Tongue (tissue), 3 donors: ENCODE measurements at places on chromosomes 3 and 15. TPM values are rescaled to one million over a fixed set of nuclear protein-coding genes. Genes with fewer than 3 reads are reported as not detected.
A peak's percentile ranks its signal among the peaks of the same experiment; 100 is the strongest.

GRCh38 chr15:22831473-22831872 lies 7.0 kb upstream of the NIPA2 start:
- no peak for DNase-seq

GRCh38 chr3:124513610-124513997 lies 216.6 kb upstream of the UMPS start:
- no peak for DNase-seq

GRCh38 chr15:54841701-54842305 lies 354.9 kb downstream of the RSL24D1 start:
- DNase-seq: no peak

GRCh38 chr3:113769551-113769950 lies 22.7 kb downstream of the ATP6V1A start:
- DNase-seq: no peak

DNA sequence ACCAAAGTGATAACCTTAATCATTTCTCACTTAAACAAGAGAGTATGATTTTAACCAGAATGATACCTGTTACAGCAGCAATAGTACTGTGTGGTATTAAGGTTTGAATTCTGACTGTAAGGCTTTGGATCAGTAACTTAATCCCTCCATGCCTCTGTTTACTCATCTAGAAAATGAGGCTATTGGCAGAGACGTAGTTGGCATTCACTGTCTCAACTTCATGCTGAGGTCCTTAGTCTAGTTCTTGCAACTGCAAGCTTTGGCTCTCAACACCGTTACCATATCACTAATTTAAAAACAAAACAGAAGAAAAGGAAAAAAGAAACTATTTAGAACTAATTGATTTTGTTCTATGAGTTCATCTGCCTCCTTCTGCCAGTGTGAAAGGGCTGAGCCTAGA lies 875.4 kb downstream of the MCTP2 start:
- DNase-seq: no peak

GRCh38 chr3:155908086-155908485 lies 37.6 kb downstream of the GMPS start:
- DNase-seq: no peak

GRCh38 chr3:177589041-177589650 lies 391.9 kb upstream of the TBL1XR1 start:
- DNase-seq: no peak

DNA sequence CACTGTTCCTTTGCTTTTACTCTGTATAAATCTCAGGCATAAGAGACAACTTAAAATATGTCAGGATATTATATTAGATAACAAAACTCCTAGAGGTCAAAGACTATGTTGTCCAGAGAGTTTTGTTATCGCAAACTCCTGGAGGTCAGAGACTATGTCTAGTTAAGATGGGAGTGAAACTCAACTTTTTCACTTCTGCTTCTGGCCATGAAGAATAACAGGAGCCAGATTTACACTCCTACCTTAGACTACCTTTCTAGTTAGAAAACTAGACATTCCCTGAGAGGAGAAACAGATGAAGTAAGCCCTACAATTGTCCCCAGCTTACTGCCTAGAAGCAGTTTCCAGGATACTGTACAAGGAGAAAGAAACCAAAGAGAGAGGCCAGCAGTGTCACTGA lies 255.4 kb upstream of the UBE2E1 start:
- no peak for DNase-seq

- DNase-seq: no peak
These were observed 743 bp upstream of the DAZL start for GRCh38 chr3:16605966-16606365.

DNA sequence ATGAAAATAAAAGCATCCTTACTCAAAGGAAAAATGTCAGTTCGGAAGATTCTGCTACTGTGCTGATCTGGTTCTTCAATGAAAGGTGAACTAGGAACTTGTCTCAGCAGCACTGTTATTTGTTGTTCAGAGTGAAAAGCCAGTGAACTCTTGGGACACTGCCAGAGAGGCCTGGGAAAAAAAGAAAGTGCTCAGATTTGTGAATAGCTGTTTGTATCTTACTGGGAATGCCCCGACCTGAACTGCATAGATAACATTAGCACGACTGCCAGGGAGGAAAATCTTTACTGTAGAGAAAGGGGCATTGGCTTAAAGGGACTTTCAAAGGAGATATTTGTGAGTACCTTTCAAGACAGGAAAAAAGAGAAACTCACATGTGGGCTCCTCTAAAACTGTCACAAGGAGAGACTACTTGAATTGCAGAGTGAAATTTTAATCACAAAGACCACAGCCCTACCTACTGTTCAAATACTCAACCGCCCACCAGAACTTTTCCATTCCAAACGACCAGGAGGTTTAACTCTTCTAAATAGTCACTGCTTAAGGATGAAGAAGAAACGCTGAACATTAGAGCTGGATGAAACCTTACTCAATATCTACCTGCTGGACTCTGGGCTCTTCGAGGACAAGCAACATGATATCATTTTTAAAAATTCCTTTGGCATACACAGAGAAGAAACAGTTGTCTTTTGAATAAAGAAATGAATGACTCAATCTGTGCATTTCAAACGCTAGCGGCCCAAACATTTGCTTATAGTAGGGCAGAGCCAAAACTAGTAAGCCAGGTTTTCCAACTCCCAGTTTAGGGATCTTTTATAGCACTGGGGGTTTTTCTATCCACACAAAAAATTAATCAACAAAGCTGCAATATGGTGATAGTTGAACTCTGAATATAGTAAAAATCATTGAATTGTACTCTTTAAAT lies 13.4 kb downstream of the TAMM41 start:
- DNase-seq: peak; percentile 16

- no peak for DNase-seq
These were observed 537.7 kb upstream of the ZNF385D start for GRCh38 chr3:22288756-22289155.

- DNase-seq: no peak
These were observed 9.3 kb upstream of the FBLN2 start for GRCh38 chr3:13539671-13540070.

DNA sequence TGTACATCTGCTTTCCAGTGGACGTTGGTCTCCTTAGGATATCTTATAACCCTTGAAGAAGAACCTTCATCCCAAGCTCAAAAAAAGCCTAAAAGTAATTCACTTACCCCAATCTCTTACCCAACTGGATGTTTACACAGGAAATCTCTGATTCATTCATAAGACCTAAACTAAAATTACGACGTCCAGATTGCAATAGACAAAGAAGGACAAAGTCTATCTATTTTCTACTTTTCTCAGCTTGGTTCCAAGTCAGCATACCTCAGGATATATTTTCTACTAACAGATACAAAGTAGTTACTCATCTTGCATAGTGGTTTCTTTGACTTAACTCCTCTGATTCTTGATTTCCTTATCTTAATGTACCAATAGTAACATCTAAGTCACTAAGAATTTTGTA lies 669.9 kb downstream of the OTOL1 start:
- DNase-seq: no peak

DNA sequence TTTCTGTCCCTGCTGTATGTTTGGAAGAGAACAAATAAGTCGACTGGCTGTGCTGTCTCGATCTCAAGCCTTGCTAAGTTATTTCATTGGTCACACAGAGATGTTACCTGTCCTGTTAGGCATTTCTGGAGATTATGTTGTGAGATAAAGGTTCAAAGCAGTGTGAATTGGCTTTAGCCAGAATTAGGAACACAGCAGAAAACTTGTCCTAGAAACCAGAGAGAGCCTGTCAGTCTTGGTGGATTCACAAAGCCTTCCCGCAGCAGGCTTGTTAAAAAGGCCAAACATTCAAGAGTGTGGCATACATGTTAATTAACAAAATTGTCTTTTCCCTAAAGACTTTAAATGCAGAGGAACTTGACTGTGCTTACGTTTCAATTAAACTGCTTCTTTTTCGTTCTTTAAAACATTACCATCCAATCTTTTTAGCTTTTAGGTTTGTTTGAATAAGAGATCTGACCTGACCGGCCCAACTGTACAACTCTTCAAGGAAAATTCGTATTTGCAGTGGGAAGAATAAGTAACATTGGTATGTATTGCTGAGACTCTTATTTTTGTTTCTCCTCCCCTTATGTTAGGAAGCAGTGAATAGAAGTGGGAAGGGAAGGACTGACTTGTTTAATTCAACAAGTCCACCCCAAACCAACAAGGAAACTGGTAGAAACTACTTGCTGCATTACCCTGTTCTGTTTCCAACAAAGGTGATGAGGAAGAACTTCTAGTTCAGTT lies 25.2 kb downstream of the ABHD2 start:
- no peak for DNase-seq

GRCh38 chr15:41605566-41605965 lies 46.6 kb downstream of the TYRO3 start:
- DNase-seq: no peak

DNA sequence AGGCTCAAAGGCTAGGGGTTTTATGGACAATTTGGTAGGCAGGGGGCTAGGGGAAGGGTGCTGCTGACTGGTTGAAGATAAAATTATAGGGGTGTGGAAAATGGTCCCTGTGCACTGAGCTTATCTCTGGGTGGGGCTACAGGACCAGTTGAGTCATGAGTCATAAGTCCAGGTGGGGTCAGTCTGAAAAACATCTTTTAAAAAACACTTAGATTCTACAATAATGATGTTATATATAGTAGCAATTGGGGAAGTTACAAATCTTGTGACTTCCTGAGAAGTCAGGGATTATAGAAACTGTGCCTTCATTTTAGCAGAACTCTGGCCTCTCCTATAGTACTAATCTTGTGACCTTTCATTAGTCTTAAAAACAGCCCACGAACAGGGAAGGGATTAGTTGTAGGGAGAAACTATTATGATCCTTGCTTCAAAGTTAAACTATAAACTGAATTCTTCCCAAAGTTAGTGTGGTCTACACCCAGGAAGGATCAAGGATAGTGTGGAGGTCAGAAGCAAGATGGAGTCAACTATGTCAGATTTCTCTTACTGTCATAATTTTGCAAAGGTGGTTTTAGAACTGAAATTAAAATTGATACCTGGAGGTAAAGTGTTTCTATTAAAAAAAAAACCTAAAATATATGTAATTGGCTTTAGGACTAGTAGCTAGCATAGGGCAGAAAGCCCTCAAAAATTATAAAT lies 130.1 kb downstream of the P2RY1 start:
- DNase-seq: no peak

DNA sequence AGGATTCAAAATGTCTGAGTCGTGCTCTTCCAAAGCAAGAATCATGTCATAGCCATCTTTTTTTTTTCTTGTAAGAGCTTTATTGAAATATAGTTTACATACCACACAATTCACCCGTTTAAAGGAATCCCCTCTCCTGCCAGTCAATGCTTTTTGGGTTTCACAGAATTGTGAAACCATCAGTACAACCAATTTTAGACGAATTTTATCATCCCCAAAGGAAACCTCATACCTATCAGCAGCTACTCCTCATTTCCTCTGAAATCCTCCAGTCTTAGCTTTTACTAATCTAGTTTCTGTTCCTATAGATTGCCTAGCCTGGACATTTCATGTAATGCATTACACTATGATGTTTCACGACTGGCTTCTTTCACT lies 39.6 kb downstream of the ADIPOQ start:
- DNase-seq: no peak

GRCh38 chr15:29093696-29094343 lies 175.8 kb downstream of the NSMCE3 start:
- no peak for DNase-seq

DNA sequence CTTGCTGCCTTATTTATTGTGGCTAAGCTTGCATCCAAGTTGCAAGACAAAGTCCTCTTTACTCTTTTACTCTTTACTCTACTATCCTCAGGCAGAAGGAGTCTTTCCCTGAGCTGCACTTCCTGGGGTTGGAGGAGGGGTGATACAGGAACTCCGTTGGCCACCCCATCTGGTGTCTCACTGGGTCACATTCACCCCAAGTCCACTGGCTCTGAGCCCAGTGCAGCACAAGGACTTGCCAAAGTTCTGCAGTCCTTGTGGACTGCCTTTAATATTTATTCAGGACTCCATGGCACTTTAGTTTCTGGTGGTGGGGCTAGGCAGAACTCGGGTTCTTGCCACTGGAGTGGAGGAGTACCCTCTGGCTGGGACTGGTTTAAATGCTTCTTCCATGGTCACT lies 165.4 kb upstream of the KCNH8 start:
- no peak for DNase-seq

- DNase-seq: no peak
These were observed 2.8 kb upstream of the THSD4 start for GRCh38 chr15:71112429-71112828.

DNA sequence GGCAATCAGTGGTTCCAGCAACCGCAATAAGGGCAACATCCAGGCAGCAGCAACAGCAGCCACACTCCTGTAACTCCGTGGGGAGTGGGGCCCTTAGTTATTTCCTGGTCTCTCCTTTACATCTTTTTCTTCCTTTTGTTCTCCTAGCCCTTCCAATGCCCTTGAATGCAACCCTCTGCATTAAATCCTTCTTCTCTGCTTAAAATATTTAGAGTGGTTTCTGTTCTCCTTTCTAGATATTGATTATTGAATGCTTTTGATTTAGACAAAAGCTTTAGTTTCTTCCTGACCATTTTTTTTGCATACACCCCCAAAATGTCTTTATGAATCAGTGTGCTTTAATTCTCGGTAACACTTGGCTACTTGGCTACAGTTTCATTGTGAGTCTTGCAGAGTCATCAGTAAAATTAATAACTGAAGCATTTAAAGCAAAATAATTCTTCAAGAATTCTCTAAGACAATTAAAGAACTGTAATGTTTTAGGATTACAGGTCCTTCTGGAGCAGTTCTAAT lies 586.1 kb downstream of the MECOM start:
- DNase-seq: no peak

GRCh38 chr15:27847775-27848710 lies 251.1 kb downstream of the OCA2 start:
- DNase-seq: no peak

Gene ANKDD1A
- total RNA-seq: 14.4 TPM

Gene SAMD7
- not detected for total RNA-seq

Gene ATP2B2
- total RNA-seq: 5.7 TPM

Gene TTLL13
- total RNA-seq: not detected

Gene KIF23
- total RNA-seq: 19.5 TPM

Gene SLC41A3
- total RNA-seq: 68.9 TPM

Gene ADGRG7
- total RNA-seq: not detected

Gene P2RY13
- total RNA-seq: 1.2 TPM

Gene RPL22L1
- total RNA-seq: 32.0 TPM

Gene CKMT1B
- 4.3 TPM for total RNA-seq

Gene OR5K2
- not detected for total RNA-seq

Gene FGD5
- total RNA-seq: 26.1 TPM

Gene MRPS25
- total RNA-seq: 28.3 TPM

Gene RHOV
- 11.8 TPM for total RNA-seq

Gene SEMA5B
- total RNA-seq: 11.0 TPM

Gene HRG
- total RNA-seq: not detected

Gene PPM1L
- 37.3 TPM for total RNA-seq

Gene ITIH4
- total RNA-seq: 10.1 TPM

Gene ARHGEF26
- 18.4 TPM for total RNA-seq

Gene MAGI1
- total RNA-seq: 62.1 TPM

Gene ARRDC4
- 24.4 TPM for total RNA-seq

Gene ISG20
- total RNA-seq: 5.1 TPM
